ENCODE measurements at places on chromosomes 5 and 9.

GRCh38 chr5:135018457-135018856, 15.6 kb downstream of the PITX1 start:
- DNase-seq = no peak

DNA sequence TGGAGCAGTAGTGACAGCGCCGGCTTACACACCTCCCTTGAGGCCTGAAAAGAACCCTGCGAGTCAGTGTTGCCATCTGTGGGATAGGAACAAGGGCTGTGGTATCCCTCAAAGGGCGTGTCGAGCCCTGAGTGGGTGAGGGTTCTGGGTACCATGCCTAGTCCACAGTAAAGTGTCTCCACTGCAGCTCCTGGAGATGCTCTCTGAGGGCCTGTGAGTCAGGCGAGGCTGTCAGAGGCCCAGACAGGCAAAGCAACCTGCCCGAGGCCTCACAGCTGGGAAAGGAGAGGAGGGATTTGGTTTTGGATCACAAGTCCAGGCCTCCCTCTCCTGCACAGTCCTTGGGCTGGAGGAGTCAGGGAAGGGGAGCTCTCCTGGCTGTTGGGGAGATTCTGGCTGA, 6.1 kb downstream of the PRRX2 start:
- no peak for DNase-seq

DNA sequence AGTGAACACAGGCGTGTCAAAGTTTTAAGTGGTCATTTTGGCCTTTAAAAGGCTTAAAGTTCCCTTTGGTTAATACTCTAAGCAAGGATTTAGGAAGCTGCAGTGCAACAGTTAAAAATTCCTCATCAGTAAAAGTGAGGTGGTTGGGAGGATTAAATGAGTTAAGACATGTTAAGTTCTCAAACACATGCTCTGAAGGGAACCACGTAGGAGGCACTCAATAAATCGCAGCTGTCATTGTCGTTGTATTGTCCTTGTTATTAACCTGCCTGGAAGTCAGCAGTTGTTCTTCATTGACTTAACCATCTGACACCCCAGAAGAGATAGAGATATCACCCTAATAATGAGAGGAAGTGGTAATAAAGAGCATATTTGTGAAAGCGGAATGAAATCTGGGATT, 247.5 kb downstream of the MARCHF11 start:
- DNase-seq = no peak

- no peak for DNase-seq
These were observed 19.4 kb downstream of the LURAP1L start for GRCh38 chr9:12794101-12794799.

DNA sequence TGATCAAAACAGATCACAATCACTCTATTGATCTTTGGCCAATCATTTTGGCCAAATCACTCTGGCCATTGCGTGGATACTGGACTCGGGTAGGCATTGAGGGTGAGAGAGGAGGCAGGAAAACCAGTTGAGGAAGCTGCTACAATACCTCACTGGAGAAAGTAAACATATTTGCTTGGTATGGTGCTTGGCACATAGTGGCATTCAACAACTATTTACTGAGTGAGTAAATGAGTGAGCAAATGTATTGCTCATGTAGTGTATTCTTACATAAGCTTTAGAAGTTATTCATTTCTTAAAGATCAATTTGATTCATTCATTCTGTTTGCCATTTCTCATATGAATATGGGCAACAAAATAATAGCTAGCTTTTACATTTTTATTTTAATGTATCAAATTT, 4.0 kb upstream of the DEPDC1B start:
- DNase-seq = no peak
